CD4-positive, alpha-beta T cell treated with Interleukin-10 for 1 hour (primary cell): ENCODE measurements at places on chromosomes 4 and X.

GRCh38 chr4:37439809-37440474 is 195.4 kb downstream of the NWD2 start:
- DNase-seq: no peak

GRCh38 chr4:27916452-27917184 is 1056.0 kb downstream of the STIM2 start:
- no peak for DNase-seq

DNA sequence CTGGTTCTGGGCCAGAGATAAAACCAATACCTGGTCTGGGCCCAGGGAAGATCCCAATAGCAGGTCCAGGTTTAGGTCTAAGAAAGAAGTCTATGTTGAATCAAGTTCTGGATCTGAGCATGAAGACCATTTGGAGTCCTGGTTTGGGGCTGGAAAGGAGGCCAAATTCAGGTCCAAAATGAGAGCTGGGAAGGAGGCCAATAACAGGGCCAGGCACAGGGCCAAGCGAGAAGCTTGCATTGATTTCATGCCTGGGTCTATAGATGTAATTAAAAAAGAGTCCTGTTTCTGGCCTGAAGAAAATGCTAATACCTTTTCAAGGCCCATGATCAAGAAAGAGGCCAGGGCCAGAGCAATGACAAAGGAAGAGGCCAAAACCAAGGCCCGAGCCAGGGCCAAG is 3.4 kb downstream of the GPRASP1 start:
- no peak for DNase-seq

DNA sequence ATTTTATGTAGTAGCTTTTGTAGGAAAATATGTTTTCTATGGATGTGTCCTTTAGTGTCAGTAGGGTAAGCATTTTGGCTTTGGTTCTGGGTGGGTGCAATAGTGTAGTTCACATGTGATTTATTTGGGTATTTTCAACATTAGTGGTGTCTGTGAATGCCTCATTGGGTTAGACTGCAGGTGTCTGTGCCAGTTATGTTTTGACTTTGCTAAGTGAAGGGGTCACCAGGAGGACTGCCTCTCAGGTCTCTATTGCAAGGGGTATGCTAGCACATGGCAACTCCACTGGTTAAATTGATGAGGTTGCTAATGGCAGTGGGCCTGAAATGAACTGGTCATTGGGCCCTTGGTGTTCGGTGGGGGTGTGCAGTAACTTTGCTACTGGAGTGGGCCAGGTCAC is 467.1 kb downstream of the NAF1 start:
- DNase-seq: no peak

- no peak for DNase-seq
These were observed 15.3 kb upstream of the BEND4 start for GRCh38 chr4:42167709-42168108.
